ENCODE measurements at places on chromosomes 11 and 22.

- no peak for DNase-seq
Observed at GRCh38 chr11:32659672-32660071, 76.0 kb downstream of the EIF3M start.

DNA sequence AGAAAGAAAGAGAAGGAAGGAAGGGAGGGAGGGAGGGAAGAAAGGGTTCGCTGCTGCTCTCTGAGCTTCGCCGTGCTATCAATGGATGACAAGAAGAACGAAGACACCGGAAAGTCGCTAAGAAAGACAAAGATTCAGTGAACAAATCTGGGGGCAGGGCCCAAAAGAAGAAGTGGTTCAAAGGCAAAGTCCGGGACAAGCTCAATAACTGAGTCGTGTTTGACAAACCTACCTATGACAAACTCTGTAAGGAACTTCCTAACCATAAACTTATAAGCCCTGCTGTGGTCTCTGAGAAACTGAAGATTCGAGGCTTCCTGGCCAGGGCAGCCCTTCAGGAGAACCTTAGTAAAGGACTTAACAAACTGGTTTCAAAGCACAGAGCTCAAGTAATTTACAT lies 2.9 kb upstream of the TTLL1 start:
- no peak for DNase-seq

DNA sequence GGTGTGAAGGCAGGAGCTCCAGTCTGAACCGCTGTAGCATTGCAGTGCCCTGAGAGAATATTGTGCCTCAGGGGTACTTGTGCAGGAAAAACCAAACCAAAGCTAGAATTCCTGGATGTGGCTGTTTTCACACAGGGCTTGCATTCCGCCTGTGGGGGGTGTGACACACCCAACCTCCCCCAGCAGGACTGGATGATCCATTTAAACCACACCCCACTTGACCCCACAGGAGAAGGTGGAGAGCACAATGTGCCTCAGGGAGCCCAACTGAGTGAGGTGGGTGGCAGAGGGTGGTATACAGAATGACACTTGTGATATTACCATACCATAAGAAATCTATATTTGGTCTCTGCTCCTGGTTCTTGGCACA lies 66.9 kb upstream of the SLC22A12 start:
- no peak for DNase-seq

DNA sequence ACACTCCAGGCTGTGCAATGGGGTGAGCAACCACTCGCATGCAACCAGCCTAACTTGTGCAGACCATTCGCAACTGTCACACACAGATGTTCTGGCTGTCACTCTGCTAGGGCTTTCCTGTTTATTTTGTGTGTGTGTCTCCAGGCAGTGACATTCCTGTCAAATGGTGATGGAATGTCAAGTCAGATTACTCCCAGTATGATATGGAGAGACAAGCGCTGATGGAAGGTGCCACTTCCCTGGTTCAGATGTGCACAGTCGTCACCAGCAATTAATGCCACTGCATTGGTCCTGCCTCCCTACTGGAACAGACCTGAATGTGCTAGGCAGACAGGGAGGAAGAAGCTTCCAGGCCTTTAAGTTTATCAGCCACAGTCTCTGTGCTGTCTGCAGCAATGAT lies 442.4 kb upstream of the ISX start:
- DNase-seq: no peak

DNA sequence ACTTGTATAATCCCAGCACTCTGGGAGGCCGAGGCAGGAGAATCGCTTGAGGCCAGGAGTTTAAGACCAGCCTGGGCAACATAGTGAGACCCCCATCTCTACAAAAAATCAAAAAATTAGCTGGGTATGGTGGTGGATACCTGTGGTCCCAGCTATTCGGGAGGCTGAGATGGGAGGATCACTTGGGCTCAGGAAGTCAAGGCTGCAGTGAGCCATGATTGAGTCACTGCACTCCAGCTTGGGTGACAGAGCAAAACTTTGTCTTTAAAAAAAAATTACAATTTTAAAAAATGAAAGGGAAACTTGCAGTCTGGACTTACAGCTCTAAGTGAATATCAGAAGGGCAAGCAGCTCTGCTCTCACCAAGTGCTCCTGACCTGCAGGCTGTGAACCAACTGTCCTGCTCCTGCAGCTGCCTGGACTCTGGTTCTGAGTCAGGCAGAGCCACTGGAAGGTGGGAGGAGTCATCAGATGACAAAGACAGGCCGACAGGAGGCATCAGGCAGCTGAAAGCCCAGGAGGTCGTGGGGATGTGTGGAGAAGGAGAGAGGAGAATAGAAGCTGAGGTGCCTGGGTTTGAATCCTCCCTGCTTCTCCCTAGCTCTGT lies 9.6 kb downstream of the SMTNL1 start:
- no peak for DNase-seq

GRCh38 chr11:10414659-10415058 lies 40.4 kb upstream of the AMPD3 start:
- DNase-seq: peak; percentile 16

- DNase-seq: no peak
Observed at GRCh38 chr22:36760786-36761185, 15.1 kb downstream of the IFT27 start.

GRCh38 chr11:95883381-95883780 lies 40.5 kb downstream of the MTMR2 start:
- no peak for DNase-seq

DNA sequence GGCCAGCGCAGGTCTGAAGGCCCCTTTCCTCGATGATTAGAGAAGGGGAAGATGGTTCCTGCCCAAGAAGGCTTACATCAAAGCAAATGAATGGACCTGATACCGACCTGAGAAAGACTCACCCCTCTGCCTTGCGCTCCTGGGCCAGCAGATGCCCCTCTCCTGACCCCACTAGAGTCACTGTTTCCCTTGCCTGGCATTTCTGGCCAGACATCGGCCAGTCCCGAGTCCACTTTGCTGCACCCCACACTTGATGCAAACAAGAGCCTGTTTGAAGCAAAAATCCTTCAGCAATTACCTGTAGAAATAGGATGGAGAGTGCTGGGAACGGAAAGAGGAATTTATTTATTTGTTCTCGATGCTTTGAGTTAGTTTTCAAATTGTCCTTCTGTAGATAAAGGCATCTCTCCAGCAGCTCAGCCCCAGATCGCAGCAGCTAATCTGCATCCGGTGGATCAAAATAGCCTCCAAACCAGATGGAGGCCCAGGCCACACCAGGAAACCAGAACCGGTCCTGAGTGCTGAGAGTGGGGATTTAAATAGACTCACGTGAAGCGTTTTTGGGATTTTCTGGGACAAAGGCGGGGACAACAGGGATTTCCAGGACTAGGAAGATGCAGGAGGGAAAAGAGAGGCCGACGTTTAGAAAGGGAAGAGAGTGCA lies 148.6 kb downstream of the TRIM29 start:
- DNase-seq: no peak

DNA sequence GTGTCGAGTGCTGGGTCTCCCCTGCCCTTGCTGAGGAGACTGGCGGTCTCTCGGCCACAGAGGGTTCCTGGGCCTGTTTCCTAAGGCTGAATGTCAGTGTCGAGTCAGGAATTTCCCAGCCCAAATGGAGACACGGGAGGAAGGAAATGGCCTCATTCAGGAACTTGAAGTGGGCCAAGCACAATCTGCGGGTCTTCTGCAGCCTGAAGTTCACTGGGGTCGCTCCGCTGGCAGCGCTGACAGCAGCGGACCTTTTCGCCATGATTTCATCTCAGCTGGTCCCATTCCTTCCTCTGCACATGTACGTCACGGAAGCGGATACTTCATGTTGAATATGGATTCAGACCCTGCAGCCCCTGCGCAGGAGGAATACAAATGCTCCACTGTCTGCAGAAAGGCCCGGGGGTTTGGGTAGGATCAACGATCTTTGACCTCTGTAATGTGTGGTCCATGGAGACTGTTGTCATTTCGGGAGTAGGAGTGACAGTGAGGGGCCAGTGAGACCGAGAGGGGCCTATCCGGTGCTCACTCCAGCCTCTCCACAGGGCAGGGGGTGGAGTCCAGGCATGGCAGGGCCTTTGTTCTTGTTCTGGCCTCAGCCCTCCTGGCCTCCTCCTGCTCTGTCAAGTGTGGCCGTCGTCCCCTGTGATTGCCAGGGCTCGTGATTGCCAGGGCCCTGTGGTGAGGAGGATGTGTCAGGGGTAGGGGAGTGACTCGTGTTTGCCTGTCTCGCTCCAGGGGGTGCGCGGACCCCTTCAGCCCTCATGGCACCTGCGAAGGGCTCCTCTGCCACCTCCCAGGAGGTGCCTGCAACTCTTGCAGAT lies 402.3 kb downstream of the TBC1D22A start:
- DNase-seq: no peak

DNA sequence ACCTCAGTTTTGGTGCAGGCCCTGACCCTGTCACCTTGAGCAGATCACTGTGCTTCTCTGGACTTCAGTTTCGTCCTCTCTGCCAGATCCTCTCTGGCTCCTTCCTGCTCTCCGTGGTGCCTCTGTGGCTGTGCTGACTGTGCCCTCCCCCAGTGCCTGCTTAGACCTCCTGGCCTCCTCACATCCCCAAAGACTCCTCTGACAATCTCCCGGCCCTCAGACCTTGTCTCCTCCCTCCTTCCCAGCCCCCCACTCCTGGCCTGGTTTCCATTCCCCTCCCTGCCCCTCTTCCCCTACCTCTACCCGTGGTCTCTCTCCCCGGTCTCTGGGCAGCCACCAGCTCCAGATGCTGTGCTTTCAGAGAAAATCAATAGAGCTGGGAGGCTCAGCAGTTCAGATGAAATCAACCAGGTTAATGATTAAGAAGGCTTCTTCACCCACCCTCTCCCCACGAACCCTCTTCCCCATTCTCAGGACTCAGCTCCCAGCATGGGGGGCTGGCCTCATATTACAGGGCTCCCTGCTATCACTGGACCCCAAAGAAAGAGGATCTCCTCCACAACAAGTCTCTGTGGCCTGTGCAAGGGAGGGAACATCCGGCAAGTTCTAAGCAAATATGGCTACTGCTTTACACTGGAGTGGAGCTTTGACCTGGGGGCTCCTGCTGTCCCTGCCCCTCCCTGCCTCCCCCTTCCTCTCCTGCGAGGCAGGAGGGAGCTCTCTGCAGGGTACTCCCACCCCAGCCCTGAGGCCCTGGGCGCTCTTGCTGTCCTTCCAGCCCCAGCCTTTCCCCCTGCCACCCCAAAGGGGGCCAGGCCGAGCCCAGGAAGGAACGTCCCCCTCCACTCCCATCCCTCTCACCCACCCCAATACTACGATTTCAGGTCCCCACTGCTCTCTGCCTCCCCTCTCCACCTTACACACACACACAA lies 8.5 kb downstream of the BACE1-AS start:
- no peak for DNase-seq

DNA sequence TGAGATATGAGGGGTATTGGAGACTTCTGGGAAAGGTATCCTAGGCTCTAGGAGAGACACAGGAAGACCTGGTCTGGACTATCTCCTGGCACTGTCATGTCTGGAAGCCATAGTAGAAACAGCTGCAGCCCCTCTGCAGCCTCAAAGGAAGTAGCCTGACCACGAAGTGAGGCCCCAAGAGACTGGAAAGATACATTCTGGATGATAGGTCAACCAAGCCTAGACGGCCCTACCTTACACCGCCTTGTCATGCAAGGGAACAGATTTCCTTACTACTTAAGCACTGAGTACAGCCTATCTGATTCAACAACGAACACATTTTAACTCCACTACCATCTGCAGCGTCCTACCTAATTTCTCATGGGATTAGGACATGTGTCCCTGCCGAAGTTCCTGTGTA lies 31.1 kb downstream of the UQCR10 start:
- no peak for DNase-seq

- DNase-seq: no peak
Observed at GRCh38 chr11:120562806-120563425, 51.4 kb downstream of the GRIK4 start.

DNA sequence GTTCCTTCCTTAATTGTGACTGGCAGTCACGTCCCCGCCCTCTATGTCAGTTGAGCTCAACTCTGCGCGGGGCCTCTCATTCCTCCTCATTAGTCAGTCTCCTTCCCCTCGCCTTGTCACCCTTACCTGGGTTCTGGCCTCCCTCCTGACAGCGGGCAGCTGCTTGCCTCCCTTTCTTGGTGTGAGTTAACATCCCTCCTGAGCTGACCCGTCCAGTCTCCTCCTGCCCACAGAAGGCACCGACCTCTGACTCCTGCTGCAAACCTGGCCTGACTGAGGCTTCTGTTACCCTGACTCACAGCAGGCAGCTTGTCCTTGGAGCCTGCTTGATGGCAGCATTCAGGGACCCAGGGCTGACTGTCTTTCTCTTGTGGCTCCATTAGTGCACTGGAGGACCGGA lies 45.2 kb downstream of the GRIK4 start:
- DNase-seq: no peak

DNA sequence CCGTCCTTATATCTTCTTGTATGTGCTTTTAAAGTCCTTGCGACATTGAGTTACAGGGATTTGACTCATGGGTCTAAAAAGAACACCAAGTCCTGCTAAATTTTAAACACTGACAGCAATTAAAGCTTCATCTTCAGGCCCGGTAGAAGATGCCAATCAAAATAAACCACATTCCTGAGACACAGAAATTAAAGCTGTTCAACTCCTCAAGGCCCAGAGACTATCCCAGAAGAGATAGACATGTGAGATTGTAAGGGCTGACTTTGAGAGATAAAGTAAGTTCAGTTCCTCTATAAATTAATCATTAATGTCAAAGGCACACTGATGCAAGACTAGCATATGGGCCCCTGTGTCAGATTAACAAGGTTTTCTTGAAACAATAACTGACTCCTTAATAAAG lies 49.8 kb downstream of the OSBPL5 start:
- DNase-seq: no peak

GRCh38 chr11:72744474-72744873 lies 7.7 kb downstream of the ARAP1 start:
- DNase-seq: no peak

- no peak for DNase-seq
Observed at GRCh38 chr22:19422440-19423301, 8.9 kb downstream of the HIRA start.

- DNase-seq: peak; percentile 29
Observed at GRCh38 chr22:41048791-41049717, 43.3 kb upstream of the EP300 start.

- DNase-seq: no peak
Observed at GRCh38 chr22:33599596-33599995, 320.7 kb downstream of the LARGE1 start.

DNA sequence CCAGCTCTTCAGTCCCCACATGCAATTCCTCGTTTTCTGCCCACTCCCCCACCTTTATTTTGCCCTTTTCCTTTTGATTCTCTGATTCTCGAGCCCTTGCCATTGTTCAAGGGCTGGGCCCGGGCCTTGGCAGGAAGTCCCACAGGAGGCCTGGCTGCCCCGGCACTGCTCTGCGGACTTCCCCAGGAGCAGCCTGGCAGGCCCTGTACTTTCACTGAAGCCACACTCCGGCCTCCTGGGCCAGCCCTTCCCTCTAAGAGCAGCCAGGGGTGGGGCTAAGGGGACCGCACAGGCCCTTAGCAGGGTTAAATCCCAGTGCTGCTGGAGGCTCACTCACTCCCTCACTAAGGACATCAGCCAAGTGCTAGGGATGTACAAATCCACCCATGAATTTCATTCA lies 4.1 kb downstream of the LRRC32 start:
- no peak for DNase-seq

- DNase-seq: no peak
Observed at GRCh38 chr11:119322921-119323531, 6.1 kb upstream of the MCAM start.

GRCh38 chr11:19984048-19984742 lies 176.1 kb downstream of the DBX1 start:
- no peak for DNase-seq

Data from midbrain (tissue), 1 donor.